Frontal cortex (tissue), 4 donors: ENCODE measurements at places on chromosomes 2 and 18.

- no peak for DNase-seq
Observed at GRCh38 chr18:39799006-39799405, 2156.0 kb upstream of the PIK3C3 start.

GRCh38 chr2:105747991-105748390, 3.3 kb downstream of the NCK2 start:
- no peak for DNase-seq

GRCh38 chr2:231387904-231388724, 7.4 kb upstream of the B3GNT7 start:
- peak; percentile 81 for DNase-seq

DNA sequence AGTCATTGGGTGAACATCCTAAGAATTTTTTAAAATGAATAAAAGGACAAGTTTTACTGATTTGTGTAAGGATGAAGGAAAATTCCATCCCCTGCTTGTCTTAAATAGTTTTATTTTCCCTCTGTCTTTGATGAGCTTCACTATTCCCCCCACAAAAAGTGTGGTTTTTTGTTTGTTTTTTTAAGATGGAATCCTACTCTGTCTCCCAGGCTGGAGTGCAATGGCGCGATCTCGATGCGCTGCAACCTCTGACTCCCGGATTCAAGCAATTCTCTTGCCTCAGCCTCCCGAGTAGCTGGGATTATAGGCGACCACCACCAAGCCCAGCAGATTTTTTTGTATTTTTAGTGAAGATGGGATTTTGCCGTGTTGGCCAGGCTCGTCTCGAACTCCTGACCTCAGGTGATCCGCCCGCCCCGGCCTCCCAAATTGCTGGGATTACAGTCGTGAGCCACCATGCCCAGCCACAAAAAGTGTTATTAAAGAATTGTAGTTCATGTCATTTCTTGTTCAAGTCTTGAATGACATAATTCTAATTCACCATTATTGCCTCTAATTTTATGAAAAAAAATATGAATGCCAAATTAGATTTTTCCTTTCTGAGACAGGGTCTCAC, 91.7 kb downstream of the AGPS start:
- DNase-seq, result no peak

DNA sequence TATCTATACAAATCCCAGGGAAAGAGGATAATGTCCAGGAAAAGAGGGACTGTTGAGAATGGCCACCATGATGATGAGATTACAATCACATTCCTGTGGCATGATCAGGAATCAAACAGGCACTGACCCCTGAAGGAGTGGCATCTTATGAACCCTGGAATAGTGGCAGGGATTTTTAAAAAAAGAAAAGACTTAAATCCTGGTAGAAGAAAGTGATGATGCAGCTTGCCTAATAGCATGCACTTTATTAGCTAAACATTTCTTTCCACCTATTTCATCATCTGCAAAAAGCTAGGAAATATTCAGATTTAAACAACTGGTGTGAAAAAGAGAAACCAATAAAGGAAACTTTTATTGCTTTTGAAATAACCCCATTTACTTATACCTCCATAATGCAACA, 87.2 kb upstream of the FSHR start:
- DNase-seq, result no peak

DNA sequence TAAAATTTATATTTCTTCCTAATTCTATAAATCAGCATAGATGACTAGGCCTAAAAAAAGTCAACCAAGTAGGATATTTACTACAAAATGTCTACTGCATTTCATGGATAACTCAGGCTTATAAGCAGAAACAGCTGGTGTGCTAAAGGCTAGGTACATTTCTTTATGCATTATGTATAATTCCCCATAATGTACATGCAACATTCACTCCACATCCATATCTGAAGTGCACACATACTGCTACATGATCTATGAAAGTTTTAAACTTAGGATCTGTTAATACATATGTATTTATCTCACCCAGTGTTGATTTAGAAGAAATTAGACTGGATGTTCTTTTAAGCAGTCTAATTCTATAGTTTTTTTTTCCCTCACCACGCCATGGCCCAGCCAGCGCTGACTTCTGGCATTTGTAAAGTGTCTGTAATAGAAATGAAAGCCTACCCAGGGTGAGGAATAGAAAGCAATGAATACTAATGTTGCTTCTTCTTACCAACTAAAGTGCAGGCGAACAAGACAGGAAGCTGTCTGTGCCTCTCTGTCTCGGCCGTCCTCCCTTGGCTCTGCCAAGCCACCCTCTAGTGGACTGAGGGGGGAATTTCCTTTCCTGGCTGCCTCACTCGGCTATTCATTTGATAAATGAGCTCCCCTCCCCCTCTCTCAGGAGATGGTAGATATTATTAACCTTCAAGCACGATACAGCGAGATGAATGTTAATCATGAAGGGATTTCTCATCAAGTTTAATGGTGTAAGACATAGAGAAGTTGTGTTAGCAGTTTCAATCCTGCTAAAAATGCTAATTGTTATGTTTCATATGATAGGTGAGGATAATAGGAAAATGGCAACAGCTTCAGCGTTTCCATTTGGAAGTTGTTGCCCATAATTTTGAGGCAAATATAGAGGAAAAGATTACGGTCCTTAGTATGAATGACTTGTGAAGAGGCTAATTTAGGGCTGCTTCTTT, 384.5 kb downstream of the MTX2 start:
- DNase-seq, result no peak

DNA sequence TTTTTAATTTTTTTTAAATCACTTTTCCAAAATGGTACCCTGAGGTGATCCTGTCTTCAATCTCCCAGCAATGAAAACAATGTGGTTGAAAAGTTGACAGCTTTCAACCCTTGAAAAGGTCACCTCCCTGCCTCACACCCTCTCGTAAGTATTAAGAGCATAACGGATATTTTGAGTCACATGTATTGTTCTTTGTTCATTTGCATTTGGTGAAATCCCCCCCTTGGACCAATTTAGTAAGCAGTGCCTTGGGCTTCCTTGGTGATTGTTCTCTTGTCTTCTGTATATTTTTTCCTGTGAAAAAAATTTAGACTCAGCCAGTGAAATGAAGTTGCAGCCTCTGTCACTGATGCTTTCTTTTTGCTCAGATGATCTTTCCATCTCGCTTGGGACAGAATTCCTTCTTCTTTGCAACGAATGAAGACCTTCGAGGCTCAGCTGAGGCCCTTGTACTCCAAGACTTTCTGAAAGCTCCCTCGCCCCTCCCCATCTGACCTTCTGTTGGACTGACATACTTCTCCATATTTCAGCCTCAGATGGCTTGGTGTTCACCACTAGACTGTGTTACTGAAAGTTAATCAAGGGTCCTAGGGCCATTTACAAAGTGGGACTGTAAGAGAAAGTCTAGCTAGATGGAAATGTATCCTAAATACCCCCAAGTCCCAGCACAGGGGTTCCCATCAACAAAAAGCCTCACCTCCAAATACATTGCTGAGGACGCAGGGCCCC, 158.4 kb downstream of the BCL2 start:
- DNase-seq, result no peak

GRCh38 chr18:67531929-67532328, 15.4 kb upstream of the DSEL start:
- no peak for DNase-seq

DNA sequence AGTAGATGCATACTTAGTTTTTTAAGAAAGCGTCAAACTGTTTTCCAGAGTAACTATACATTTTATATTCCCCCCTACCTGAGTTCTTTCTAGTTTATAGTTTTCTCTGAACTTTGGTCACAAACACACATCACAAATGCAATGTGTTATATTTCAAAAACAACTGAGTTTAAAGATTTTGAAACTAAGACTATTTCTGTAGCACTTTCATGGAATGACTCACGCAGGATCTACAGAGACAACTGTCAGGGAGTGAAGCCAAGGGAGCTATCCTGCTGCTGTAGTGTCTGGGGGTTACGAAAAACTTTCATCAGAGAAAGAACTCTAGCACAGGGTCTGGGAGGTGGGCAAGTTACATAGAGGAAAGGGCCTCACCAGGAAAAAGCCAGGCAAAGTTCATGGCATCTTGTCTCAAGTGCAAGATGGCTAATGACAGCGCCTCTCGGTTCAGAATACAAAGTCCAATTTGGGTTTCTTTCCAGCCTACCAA, 66.8 kb downstream of the UXS1 start:
- no peak for DNase-seq

DNA sequence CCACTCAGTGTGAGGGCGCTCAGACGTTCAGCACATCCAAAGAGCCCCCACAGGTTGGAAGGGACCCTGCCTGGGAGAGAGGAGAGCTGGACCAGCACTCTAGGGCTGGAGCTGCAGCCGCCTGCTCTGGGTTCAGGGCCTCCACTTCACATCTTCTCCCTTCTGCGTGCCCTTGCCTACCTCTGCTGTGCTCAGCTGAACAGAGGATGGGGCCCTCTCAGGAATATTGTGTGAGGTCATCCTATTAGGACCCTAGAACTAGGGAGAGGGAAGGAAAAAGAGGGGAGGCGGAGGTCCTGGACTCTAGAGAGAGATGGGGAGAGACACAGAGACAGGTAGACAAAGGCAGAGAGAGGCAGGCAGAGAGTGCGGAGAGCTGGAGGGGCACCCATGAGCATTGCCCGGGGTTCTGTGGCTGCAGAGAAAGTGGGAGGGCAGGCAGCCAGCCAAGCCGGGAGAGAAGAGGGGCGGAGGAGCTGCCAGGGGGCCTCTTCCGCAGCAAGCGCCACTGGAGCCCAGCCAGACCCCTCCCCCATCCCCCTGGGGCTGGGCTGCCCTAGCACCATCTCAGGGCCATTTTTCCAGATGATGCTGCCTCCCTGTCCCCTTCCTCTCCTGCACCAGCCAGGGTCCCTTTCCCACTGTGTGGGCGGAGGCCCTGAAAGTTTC, 8.3 kb upstream of the TNS1 start:
- peak; percentile 31 for DNase-seq

DNA sequence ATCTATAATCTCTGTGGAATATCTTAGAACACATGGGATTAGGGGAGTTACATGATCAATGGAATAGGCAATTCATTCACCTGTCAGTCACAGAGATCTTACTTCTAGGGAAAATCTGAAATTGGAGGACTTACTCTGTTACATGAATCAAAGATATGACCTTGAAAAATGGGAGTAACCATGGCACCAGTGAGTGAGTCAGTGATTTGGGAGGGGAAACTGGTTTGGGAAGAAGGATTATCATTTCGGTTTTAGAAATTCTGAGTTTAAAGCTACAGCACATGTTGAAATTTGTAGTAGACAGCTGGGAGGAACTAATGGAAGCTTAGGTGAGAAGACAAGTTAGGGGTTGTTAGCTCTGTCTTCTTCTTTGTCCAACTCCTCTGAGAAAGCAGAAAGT, 153.7 kb downstream of the CAMKMT start:
- no peak for DNase-seq

GRCh38 chr18:67794521-67794920, 278.0 kb upstream of the DSEL start:
- DNase-seq, result no peak

DNA sequence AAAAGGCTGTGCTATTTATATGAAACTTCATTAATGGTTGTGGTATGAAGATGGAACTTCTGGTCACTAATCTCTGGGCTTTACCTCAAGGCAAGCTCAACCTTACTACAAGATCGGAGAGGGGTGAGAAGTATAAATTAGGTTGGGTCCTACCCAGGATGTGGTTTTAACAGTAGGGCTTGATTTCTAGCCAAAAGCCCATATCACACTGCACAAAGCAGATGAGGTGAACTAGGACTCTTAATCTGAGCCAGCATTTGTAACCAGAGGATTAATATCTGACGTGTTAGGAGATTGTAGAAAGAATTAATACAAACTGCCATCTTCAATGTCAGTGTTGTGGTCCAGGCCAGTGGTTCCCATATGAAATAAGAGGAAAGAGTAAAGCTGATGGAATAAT, 86.4 kb upstream of the RGPD4 start:
- DNase-seq, result no peak

DNA sequence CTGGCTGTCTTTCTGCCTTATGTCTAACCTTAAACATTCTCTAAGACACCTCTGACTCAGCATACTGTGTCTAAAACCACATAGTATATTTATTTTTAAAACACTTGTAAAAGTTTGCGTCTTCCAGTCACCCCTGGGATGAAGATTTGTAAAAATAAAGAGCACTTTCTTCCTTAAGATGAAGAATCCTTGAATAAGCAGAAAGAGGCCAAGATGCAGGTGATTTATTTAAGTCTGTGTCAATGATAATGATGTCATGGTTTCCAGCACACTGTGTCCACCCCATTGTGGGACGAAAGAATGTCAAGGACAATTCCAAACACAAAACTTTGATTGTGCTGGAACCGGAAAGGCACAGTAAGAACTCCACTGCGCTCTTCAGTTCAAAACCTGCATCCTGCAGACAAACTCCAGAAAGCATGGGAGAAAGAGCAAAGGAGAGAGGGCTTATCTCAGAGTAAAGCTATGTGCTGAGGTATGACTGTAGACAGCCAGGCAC, 92.9 kb downstream of the ZEB2 start:
- DNase-seq, result no peak

- peak; percentile 39 for DNase-seq
Observed at GRCh38 chr18:10354241-10354811, 100.1 kb upstream of the APCDD1 start.

DNA sequence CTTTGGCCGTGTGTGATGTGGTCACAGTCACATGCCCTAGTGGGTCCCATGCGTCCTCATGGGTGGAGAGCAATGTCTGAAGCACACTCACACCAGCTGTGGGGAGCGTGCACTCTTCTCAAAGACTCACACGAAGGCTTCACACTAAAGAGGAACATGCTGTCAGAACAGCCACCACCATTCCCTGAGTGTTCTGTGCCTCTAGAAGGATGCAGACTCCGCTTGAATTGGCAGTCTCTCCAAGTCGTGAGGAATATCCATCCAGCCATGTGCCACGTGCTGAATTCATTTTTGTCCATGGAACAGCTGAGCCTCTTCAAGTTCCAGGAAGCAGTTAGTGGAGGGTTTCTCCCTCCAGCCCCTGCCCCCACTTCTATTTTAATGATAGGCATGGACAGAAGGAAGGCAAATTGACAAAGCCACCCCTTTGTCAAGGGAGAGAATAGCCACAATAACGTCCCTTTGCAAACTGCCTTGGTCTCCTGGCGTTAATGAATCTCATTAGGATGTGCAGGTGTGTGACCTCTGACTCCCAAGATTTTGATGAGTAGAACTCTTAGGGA, 464.3 kb upstream of the ID2 start:
- no peak for DNase-seq

DNA sequence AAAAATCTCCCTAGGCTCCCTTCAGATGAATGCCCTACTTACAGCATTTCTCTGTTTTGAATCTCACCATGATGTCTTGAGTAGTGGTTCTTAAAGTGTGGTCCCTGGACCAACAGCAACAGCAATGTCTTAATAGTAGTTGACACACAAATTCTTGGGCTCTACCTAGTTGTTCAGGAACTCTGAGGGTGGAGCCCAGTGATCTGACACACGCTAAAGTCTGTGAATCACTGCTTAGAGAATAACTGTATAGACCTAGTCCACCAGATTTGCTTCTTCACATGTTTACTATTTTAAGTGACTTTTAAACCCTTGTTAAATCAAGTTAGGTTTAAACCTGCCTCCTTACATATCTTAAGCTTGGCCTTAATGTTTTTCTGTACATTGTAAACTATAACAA, 47.6 kb upstream of the ARHGAP15 start:
- DNase-seq, result no peak

GRCh38 chr2:55616551-55617174, 759 bp downstream of the PPP4R3B start:
- peak; percentile 5 for DNase-seq

- DNase-seq, result no peak
Observed at GRCh38 chr18:22314420-22314819, 103.3 kb downstream of the CTAGE1 start.
